ENCODE measurements at places on chromosomes 16 and 17.

DNA sequence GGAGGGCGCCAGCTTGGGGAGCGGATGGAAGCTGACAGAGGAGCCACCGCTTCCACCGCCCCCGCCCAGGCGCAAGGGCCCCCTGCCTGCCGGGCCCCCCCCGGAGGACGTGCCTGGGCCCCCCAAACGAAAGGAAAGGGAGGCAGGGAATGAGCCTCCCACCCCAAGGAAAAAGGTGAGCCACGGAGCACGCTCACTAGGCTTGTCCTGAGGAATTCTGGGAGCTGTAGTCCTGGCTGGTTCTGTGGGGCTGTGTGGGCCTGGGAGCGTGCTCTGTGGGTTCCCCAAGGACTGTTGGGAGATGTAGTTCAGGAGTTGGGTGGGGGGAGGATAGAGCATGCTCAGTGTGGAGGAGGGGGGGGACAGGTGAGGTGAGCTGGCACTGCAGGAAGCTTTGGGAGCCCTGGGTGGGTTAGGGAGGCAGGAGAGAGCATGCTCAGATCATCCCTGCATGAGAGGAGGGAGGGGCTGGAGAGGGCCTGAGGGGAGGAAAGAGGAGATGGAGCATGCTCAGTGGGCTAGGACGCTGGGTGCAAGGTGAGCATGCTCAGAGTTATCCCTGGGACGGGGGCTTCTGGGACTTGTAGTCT, 4.5 kb downstream of the FBXL19 start:
- DNase-seq = peak; percentile 75

- no peak for DNase-seq
These were observed 7.8 kb downstream of the ZFHX3 start for GRCh38 chr16:73040136-73040535.

- no peak for DNase-seq
These were observed 8.5 kb downstream of the ST6GALNAC1 start for GRCh38 chr17:76635039-76635438.

DNA sequence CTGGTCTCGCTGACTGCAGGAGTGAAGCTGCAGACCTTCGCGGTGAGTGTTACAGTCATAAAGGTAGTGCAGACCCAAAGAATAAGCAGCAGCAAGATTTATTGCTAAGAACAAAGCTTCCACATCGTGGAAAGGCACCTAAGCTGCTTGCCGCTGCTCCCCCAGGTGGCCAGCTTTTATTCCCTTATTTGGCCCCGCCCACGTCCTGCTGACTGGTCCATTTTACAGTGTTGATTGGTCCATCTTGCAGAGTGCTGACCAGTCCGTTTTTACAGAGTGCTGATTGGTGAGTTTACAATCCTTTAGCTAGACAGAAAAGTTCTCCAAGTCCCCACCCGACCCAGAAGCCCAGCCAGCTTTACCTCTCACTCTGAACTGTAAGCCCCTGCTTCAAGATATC, 227.8 kb downstream of the ABCC12 start:
- no peak for DNase-seq

DNA sequence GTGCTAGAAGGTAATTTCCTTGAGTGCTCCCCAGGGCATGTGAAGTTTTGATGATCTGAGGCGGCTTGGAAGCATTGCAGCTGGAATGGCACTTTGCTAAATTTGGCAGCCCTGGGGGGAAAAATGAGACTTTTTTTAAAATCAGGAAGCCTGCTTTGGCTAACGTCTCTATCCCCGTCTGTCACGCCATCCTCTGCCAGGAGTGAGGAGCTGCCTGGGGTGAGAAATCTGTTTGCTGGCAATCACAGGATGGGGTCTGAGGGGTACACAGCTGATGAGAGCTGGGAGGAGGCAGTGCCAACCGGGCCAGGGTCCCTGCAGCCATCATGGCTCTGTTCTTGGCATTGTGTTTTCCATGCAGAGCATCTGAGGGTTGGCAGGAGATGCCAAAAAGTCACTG, 2.0 kb downstream of the ABCC12 start:
- no peak for DNase-seq

DNA sequence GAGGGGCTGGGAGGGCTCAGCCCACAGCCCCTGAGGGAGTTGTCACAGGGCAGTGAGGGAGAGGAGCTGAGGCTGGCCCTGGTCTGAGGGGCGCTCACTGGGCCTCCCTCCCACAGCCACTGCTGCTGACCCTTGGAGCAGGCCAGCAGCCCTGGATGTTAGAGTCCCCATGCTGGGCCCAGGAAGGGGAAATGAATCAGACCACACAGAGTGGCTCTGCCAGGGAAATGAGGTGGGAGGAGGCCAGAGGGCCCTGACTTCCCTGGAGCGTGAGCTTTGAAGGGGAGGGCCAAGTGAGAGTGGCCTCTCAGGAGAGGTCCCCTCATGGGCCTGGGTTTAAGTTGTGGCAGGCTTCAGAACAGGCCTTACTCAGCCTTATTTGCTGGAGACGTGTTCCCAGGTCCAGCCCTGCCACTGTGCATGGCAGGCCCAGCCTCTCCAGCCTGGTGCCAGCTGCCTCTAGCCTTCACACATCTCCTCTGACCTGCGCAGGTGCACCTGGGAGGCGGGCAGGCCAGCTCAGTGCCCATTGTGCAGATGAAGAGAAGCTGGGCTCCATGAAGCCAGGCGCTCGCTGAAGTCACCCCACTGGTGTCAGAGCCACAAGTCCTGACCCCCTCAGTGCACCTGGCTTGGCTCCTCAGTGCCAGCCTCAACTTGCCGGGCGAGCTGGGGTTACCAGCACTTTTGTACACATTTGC, 15.4 kb downstream of the GPT2 start:
- no peak for DNase-seq

- DNase-seq = no peak
These were observed 559.8 kb downstream of the WWOX start for GRCh38 chr16:78659216-78659615.

DNA sequence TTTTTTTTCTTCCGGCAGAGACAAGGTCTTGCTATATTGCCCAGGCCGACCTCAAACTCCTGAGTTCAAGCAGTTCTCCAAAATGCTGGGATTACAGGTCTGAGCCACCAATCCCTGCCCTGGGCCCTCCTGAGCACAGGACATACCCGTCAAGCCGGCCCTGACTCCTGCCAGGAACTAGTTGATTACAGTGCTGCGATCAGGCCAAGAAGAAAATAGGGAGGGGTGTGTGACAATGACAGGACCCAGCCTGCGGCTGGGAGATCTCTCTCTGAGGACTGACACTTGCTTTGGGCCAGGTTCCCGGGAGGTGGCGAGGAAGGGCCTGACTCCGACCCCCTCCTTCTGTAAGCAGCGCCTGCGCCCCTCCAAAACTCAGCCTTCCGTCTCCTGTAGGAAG, 276.6 kb downstream of the MRTFB start:
- DNase-seq = no peak

- no peak for DNase-seq
These were observed 44.1 kb downstream of the SRCIN1 start for GRCh38 chr17:38561416-38562214.

DNA sequence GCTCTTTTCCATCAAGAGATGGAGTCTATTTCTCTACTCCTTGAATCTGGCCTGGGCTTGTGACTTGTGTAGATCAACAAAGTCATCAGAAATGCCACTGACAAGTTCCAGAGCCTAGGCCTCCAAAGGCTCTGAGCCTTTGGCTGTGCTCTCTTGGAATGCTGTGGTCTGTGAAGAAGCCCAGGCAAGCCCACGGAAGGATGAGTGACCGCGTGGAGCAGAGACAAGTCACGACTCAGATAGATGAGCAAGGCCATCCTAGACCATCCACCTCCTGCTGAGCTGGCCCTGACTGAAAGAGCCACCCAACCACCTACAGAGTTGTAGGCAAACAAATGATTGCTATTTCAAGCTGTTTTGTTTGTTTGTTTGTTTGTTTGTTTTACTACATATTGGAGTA, 11.6 kb upstream of the ICAM2 start:
- DNase-seq = no peak

- DNase-seq = no peak
These were observed 1.7 kb downstream of the MYOCD start for GRCh38 chr17:12667299-12667958.

DNA sequence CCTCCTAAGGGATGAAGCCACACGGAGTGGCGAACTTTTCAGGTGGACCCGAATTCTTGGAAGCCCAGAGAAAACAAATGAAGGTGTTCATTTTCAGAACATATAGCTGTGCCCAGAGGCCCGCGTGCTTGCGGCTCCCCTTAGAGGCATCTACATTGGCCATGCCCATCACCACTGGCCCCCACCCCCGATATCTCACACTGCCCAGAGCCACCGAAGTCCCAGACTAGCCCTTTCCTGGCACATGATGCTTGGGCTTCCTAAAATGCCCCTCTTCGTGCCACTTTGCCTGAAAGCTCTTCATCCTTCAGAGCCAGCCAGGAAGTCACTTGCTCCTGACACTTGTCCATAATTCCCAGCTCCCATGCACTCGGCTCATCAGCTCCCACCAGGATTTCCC, 2.1 kb upstream of the HEXIM1 start:
- DNase-seq = no peak

- DNase-seq = no peak
These were observed 211.9 kb downstream of the GSG1L start for GRCh38 chr16:27851586-27851985.

GRCh38 chr16:51577621-51578303, 426.7 kb upstream of the SALL1 start:
- DNase-seq = no peak

GRCh38 chr17:76935331-76935730, 67.1 kb downstream of the MGAT5B start:
- no peak for DNase-seq

DNA sequence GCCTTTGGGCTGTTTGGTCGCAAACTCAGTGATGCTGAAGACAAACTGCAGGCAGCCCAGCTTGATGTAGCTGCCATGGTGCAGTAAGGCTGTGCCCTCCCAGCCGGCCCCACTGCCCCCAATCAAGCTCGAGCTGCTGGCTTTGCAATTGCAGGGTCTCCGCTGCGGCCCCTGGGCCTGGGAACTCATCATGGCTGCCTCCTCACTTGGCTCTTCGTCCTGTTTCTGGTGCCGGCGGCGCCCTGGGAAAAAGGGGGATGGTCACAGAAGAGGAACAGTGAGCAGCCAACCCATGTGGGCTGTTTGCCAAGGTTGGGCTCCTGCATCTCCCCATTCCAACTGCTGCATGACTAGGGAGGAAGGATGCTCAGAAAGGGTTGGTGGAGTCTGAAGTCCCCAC, 3.4 kb upstream of the DHRS13 start:
- no peak for DNase-seq

- no peak for DNase-seq
These were observed 41.9 kb upstream of the ENDOV start for GRCh38 chr17:80372922-80373570.

DNA sequence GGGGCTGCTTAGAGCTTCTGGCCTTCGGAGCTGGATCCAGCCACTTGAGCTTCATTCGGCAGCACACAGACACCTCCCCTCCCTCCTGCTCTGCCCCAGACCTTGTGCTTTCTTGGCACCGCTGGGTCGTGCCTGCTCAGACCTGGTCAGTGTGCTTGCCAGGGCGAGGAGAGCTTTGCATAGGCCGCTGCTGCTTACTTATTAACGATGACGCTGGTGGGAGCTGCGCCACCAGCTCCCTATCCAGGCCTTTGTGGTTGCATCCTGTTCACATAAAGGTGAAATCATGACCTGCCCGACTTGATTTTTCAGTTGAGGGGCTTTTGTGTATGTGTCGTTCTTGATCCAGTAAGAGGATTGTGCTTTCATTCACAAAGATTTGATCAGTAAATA, 101.1 kb downstream of the MSI2 start:
- DNase-seq = no peak

GRCh38 chr16:17555176-17555575, 84.4 kb upstream of the XYLT1 start:
- DNase-seq = no peak

DNA sequence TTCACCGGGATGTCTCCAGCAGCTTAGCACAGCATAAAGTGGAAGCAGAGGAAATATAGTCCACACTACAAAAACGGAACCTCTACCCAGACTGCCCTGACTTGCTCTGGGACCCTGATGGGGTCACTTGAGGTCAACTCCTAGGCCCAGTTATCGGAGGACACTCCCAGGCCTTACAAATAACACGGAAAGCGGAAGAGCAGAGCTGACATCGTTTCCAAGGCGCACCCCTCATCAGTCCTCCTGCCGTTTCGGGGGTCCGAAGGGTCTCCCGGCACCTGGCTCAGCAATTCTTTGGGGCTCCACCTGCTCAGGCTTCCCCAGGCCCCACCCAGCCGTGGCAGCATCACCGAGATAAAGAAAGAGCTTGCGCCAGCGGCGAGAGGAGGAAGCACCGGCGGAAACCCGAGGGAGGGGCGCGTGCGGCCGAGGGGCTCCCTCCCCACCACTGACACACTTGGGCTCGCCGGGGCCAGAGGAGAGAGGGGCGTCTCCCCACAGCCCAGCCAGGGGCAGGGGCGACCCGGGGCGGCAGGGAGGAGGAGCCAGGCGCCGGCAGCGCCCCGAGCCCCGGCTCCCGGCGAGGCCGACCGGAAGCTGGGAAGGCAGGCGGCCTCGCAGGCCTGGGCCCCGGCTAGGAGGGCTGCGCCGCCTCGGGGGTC, 727 bp downstream of the CORO7 start:
- DNase-seq = no peak

DNA sequence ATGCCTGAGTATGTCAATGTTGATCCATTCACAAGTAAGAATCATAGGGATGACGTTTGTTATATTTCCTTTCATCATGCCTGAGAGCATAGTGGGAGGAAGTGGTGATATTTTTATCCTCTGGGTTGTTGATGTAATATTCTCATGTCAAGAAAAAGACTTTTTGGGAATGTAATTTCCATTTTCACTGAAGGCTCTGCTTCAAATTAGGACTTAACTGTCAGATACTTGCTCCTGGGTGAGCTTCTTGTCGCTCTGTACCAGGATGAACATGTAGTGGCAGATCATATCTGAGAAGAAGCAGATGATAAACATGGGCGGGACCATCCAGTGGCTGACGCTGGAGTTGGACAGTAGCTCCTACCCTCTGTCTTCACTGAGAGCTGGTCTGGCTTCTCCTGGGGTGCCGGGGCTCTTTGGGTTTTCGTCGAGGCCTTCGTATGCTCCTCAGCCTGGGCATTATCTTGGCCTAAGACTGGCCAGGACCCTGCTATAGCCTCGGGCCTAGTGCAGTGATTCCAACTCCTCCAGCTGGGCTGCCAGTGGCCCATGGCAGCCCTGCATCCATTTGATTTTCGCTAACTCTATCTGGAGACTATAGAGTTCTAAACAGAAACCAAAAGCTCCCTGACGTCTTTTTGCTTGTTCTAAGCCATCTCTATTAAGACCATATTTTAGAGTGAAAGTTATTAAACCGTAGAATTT, 19.7 kb downstream of the CYB5B start:
- no peak for DNase-seq

DNA sequence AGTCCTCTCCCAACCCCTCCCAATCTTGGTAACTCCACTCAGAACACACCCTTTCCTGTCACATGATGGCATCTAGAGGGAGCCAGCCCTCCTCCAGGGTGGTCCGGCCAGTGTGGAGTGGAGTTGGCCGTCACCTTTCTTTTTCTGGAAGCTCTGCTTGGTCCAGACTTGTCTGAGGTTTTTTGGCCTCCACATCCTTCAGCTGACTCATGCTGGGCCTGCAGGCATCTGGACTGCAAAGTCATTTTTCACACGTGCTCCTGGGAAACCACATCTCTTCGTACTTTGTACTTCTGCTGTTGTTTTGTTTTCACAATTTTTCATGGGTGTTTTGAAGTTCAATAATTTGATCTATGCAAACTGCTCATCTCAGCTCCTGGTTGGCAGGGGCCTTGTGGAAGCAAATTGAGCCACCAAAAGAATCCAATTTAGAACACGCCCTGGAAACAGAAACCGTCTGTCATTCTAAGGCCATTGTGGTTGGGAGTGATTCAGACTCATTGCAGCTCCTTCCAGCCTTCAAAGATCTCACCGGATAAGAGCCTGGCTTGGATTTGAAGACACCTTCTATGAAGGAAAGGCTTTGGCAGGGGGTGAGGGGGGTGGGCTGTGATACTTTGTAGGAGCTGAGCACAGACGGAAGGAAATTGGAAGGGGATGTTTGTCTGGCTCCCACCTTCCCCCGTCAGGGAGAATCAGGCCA, 42.4 kb upstream of the NF1 start:
- no peak for DNase-seq

Measured in SW 1271 (cell line).